Activated CD8-positive, alpha-beta memory T cell treated with anti-CD3 and anti-CD28 coated beads, Interleukin-2, amount 10 ng/mL, durations not matched to agents 7 days and 5 days (primary cell): ENCODE measurements at places on chromosomes 6 and 20.

- peak; percentile 69 for DNase-seq
These were observed 8.3 kb downstream of the SEMG2 start for GRCh38 chr20:45229264-45230056.

- no peak for DNase-seq
These were observed 41.4 kb upstream of the MYL9 start for GRCh38 chr20:36499723-36500501.

- no peak for DNase-seq
These were observed 25.5 kb upstream of the EDN1 start for GRCh38 chr6:12264671-12265070.

GRCh38 chr6:162109480-162110050 lies 618.0 kb downstream of the PRKN start:
- DNase-seq: no peak

DNA sequence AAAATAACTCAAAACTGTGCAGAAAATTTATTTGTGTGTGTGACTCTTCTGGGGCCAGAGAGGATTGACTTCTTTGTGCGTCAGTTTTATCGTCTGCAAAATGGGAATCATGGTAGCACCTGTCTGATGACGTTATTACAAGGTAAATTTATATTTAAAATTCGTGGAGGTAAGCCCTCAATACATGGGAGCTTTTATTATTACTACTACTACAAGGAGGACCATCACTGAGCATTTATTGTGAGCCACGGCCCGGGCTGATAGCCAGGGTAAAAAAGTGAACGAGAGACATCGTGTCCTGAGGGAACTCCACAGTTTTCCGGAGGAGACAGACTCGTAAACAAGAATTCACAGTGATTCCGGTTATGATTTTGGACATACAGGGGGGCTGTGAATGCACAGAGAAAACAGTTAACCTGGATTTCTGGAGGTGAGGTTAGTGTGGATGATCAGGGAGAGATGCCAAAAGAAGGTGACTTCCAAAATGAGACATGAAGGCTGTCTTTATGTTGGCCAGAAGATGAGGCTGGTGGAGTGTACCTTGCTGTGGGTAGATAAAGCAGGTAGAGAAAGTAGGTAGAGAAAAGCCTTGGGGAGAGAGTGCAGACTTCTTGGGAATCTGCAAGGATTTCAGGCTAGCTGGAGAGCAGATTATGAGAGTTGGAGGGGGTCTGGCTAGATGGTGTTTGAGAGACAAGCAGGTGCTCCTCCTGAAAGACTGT lies 10.6 kb upstream of the SERINC3 start:
- DNase-seq: no peak

DNA sequence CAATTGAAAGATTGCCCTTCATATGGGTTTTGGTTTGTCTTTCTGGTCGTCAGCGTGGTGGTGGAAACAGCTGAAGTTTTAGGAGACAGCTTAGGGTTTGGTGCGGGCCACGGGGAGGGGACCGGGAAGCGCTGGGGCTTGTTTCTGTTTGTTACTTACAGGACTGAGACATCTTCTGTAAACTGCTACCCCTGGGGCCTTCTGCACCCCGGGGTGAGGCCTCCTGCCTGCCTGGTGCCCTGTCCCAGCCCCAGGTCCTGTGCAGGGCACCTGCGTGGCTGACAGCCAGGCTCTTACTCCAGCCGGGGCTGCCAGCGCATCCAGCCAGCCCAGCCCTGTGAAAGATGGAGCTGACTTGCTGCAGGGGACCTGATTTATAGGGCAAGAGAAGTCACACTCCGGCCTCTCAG lies 22.8 kb downstream of the NPEPL1 start:
- DNase-seq: peak; percentile 36

- DNase-seq: no peak
These were observed 14.5 kb downstream of the SOD2 start for GRCh38 chr6:159678574-159678973.

DNA sequence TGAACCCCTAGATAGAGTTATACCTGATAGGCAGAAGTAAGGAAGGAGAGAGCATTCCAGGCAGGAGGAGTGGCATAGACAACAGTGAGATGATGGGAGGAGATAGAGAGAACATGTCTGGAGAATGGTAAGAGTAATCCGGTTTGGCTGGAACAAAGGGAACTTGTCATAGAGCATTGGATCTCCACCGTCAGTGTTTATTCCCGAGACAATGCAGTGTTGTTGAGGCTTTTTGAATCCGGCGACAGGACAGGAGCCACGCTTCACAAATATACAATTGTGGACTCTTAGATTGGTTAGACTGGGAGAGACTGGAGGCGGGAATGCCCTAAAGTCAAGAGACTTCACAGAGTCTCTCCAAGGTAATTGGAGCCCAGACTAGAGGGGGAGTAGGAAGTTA lies 119.8 kb downstream of the ANKS1A start:
- no peak for DNase-seq

DNA sequence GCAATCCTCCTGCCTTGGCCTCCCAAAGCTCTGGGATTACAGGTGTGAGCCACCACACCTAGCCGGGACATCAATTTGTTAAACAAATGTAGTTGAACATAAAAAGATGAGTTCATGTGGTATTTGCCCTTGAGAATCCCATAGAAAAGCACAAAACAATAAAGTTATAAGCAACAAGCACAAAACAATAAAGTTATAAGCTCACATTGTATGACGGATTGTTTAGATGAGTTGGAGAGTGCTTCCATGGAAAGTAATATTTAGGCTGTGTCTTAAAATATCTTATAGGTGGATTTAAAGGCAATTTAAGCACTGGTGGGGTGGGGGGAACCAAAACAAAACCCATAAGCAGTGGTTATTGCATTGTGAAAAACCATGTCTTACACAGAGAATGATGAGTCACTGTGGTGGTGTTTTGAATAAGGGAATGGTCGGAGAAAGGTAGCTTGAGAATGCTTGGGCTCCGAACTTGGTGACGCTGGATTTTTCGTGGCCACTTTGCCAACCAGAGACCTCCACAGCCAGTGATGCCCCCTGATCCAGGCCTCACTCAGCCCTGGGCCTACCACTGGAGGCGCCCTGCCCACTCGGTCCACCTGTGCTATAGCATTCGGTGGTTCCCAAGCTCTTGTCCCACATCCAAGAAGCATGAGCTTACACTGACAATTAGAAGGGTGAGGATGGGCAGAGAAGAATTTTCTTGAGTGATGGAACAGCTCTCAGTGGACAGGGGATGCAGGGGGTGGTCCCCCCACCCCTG lies 256.0 kb downstream of the CDKAL1 start:
- no peak for DNase-seq

DNA sequence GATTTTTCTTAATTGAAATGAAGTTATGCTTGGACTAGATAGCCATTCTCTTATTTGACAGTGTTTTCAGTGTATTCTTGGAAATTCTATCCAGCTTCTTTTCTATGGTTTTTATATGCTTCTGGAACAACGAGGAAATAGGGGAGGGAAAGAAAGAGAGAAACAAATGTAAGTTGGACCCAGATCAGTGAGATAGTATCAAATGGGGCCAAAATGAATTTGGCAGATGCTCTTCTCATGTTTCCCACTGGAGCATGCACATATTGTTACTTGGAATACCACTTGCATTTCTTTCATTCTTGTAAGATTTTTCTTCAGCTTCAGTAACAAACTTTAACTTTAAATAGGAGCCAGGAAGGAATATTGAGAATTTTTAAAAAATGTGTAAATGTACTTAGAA lies 312.3 kb downstream of the PRL start:
- no peak for DNase-seq

DNA sequence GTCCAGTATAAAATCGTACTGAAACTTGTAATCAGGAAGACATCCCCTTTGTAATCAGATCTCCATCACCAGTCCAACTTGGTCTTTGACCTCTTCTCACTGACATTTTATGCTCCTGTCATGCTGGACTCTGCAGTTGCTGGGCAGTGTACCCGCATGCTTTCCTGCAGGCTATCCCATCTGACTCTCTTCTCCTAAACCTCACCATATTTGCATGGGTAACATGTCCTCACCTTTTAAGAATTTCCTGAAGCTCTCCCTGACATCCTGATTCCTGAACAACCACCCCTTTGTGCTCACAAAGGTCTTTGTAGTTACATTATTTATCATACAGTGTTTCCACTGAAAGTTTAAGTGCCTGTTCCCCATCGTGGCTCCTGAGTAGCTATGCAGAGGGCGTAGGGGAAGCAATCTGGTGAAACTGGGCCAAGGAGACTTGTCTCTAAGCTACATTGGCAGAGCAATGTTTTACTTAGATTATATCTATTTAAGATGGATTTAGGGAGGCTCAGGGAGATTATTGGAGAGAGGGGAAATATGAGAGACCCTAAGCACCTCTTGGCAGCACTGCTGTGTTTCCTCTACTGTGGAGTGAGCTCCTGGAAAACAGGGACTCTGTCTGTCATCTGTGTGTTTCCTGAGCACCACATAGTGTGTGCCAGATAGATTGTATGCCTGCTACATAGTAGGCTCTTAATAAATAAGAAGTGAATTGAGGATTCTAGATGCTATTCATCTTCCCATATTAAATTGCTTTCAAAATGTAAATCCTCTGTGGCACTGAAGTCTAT lies 124.0 kb downstream of the LAMA2 start:
- DNase-seq: no peak

- DNase-seq: no peak
These were observed 45.3 kb downstream of the ZNF292 start for GRCh38 chr6:87200469-87201175.

- peak; percentile 42 for DNase-seq
These were observed 1.3 kb downstream of the CARMIL1 start for GRCh38 chr6:25280344-25281074.

- no peak for DNase-seq
These were observed 86.5 kb upstream of the SCP2D1 start for GRCh38 chr20:18727032-18727508.

DNA sequence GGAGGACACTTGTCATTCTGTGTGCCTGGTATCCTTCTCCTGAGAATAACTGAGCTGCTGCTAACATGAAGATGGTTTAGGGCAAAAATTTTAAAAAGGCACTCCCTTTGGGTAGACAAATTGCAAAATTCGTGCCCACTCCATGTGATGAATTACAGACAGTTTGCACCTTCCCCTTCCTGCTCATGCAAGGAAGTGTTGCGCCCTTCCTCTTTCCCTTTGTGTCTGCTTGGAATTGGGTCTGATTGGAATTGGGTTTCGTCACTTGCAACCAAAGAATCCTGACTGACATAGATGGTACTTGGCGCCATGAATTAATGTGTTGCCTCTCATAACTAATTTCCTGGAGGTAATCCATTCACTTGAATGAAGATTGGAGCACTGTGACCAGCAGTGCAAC lies 62.3 kb upstream of the SHLD1 start:
- no peak for DNase-seq

GRCh38 chr6:50007819-50008218 lies 14.0 kb downstream of the DEFB110 start:
- DNase-seq: no peak

DNA sequence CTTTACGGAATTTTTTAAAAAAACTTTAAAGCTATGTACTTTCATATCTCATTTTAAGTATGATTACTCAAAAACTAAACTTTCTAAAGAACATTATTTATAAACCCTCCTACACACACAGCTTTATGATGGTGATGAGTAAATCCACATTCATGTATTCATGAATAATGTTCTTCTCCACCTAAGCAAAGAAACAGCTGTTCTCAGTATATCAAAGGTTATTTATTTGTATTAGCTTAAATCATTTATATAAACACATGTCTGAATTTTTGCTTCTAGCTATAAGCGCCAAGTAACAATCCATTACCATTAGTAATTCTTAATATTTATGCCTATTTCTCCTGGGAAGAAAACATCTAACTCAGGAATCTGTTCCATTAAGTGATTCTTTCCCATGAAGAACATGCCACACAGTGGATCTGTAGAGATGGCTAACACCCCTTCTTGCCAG lies 63.3 kb downstream of the SMLR1 start:
- no peak for DNase-seq

- DNase-seq: no peak
These were observed 87.7 kb downstream of the EPM2A start for GRCh38 chr6:145647602-145648001.

DNA sequence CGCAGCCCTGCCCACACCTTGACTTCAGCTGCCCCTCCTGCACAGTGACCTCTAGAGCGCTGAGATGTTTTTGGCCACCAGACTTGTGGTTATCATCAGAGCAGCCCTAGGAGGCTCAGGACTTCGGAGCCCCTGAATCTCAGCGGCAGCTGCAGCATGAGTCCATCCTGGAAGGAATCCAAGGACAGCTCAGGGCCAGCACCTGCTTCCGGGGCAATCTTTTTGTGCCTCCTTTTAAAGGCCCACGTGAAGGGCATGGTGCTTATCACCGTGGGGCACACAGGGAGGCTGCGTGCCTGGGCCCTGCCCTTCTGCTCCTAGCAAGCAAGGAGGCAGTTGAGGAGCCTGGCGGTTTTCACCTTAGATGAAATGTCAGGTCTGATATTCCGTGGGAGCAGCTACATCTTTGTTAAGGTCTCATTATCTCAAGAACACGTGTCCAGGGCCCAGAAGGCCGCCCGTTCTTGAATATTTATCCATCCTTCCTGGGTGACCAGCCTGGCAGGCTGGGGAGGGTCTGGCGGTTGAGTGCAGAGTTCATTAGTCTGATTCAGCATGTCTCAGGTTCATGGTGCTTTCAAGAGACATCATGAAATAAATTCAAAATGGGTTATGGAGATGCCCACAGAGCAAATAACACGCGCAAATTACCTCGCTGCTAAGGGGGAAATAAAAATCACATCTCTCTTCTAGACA lies 392.4 kb downstream of the TAF4 start:
- no peak for DNase-seq

DNA sequence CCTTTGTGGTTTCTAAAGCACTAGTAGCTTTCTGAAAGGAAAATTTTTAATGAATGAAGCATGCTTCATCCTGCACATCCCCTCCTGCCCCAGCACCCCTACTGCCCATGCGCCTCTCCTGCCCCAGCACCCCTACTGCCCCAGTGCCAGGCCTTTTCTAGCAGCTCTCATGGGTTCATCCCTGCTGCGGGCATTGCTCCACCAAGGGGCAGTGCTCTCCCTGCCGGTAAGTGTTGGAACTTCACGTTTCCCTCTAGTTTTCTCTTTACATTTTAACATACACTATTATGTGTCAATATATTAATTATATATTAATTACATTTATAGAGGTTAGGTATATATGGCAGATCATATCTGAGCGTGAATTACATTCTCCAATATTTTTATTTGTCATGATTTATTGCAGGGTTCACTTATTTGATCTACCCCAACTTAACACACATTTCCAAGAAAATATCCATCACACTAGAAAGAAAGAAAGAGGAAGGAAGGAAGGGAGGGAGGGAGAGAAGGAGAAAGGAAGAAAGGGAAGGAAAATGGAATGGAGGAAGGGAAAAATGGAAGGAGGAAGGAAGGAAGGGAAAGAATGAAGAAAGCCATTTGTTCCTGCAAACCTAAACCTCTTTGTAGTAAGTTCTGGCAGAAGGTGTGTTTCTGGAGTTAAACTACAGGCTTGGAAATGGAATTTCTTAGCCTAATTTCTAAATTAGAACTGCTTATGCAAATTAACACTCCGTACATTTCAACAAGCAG lies 46.8 kb downstream of the CEP43 start:
- no peak for DNase-seq

- DNase-seq: peak; percentile 87
These were observed at the start of gene AAR2 for GRCh38 chr20:36235892-36236785. AAR2 (plus strand) TSS chr20:36236478; CDS start chr20:36239869, 3,391 bp downstream.
